ENCODE measurements at places on chromosomes 16 and 17.

- DNase-seq: no peak
Observed at GRCh38 chr17:59327121-59327980, 4.1 kb upstream of the YPEL2 start.

- DNase-seq: no peak
Observed at GRCh38 chr16:12425134-12425941, 378.3 kb downstream of the CPPED1 start.

- DNase-seq: no peak
Observed at GRCh38 chr16:11717811-11718210, 24.8 kb downstream of the TXNDC11 start.

DNA sequence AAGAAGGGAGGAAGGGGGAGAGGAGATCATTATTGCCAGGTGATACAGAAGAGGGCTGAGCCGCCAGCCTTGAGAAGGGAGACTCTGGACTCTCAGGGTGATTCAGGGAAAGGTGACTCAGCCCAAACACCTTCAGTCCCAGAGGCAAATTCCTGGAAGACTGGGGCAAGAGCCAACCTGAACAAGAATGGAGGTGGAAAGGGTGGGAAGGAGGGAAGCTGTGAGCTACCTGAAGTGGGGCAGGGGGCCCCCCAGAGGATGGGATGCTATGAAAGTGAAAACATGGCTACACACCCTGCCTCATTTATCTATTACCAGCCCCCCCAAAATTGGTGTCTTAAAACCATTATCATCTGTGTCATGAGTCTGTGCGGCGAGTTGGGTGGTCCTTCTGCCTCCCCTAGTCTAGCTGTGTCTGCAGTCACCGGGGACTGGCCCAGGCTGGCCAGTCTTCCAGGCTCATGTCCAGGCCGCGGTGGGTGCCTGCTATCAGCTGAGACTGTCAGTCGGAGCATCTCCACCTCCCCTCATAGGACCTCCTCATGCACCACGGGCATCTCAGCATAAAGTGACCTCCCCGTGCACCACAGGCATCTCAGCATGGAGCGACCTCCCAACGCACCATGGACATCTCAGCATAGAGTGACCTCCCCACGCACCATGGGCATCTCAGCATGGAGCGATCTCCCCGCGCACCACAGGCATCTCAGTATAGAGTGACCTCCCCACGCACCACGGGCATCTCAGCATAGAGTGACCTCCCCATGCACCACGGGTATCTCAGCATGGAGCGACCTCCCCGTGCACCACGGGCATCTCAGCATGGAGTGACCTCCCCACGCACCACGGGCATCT lies 3.2 kb upstream of the SLC47A2 start:
- DNase-seq: no peak

- no peak for DNase-seq
Observed at GRCh38 chr16:30884760-30885159, 9.1 kb downstream of the BCL7C start.

GRCh38 chr17:70871180-70871818 lies 702.0 kb downstream of the KCNJ2 start:
- no peak for DNase-seq

GRCh38 chr17:13864521-13864920 lies 204.8 kb upstream of the COX10 start:
- DNase-seq: no peak

- DNase-seq: no peak
Observed at GRCh38 chr16:73383195-73383987, 335.5 kb upstream of the ZFHX3 start.

DNA sequence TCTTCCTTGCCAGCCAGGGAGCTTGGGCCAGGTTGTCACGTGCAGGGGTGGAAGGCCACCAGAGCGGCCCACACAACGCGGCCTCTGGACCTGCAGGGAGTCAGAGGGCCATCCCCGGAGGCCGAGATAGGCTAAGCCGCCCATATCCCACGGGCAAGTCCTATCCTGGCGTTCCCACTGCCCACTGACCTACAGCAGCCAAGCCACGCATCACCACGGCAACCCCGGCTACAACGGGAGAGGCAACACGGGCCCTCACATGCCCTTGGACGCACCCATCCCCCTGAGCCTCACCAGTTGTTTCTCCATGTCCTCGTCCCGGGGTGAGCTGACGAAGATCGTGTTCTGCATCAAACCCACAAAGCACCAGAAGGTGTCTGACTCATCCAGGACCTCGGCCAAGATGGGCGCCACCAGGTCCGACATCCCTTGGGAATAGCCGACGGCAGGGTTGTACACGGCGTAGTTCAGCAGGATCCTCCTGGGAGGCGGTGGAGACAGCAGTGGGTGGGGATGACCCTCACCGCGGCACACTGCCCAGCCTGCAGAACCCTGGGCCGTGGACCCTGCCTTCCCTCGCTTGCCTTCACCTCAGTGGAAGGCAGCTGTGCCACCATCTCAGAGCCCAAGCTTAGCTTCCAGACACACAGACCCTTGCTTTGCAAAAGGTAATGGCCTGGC lies 88.2 kb downstream of the TBC1D16 start:
- DNase-seq: no peak

GRCh38 chr16:48052731-48053417 lies 102.9 kb downstream of the ABCC12 start:
- DNase-seq: no peak

DNA sequence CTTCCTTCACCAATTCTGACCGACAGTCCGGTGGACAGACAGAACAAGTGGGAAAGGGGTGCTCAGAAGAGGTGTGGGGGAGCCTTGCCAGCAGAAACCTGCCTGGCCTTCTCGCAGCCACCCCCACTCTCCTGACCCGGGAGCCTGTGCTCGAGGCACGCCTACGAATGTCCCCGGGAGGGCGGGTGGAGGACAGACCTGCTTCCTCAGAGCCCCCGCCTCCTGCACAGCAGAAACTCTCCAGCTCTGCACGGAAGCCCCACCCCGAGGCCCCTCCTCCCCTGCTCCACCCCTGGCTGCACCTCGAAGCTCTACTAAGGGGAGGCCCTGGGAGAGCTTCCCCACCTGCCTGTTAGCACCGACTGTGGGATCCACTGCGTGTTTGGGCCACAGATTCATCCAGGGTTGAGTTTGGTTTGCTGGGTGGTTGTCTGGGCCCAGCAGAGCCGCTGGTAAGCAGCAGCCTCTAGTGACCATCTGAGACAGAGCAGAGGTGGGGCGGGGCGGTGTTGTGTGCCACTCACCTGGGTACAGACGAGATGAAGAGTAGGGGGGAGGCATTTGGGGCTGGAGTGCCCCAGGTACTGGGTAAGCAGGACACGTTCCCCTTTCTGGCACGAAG lies 6.2 kb downstream of the TAF1C start:
- DNase-seq: no peak

- DNase-seq: no peak
Observed at GRCh38 chr17:27413792-27414191, 42.5 kb upstream of the KSR1 start.

GRCh38 chr16:67517155-67517445 lies 11.5 kb upstream of the RIPOR1 start:
- no peak for DNase-seq

- DNase-seq: no peak
Observed at GRCh38 chr16:87499189-87499486, 6.3 kb upstream of the ZCCHC14 start.

- DNase-seq: no peak
Observed at GRCh38 chr16:88060524-88061219, 109.4 kb downstream of the BANP start.

GRCh38 chr16:9976601-9977000 lies 205.6 kb downstream of the GRIN2A start:
- no peak for DNase-seq

GRCh38 chr16:27572711-27573110 lies 22.8 kb downstream of the KATNIP start:
- DNase-seq: no peak

DNA sequence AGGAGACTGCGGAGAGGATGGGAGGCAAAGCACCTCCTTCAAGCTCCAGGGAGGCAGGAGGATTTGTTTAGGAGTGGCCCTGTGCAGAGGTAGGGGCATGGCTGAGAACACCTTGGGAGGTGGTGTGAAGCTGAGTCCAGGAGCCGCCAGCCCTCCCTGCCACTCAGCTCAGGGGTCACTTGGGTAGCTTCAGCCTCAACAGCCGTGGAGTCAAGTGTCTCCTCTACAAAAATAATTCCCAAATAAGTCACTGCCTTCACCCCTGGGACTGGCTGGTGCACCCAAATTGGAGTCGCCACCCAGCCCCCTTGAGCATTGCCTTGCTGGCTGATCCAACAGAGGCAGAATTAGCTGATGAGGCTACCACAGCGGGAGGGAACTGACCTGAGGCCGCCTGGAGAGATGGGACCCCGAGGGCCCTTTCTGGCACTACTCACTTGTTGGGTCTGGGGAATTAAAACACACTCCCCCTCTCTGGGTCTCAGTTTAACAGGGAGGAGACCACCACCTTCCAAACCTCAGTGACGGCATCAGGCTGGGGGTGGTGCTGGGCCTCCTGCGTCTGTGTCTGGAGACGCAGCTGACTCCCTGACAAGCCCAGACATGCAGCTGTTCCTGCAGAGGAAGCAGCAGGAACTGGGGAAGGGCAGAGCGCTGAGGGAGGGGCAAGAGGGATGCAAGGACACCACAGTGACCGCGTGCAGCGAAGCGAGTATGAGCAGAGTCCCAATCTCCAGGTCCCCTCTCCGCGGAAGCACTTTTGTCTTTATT lies 87.9 kb upstream of the TOB1 start:
- DNase-seq: no peak

- no peak for DNase-seq
Observed at GRCh38 chr16:67014634-67015312, 14.2 kb upstream of the CBFB start.

GRCh38 chr16:74188856-74189255 lies 107.8 kb upstream of the PSMD7 start:
- no peak for DNase-seq

GRCh38 chr16:17339764-17340541 lies 130.8 kb downstream of the XYLT1 start:
- DNase-seq: no peak

GRCh38 chr17:29126268-29126930 lies 53.8 kb downstream of the MYO18A start:
- DNase-seq: no peak

GRCh38 chr17:44043272-44043696 lies 23.2 kb downstream of the LSM12 start:
- DNase-seq: no peak

GRCh38 chr17:79861413-79862216 lies 22.4 kb upstream of the CBX4 start:
- no peak for DNase-seq

DNA sequence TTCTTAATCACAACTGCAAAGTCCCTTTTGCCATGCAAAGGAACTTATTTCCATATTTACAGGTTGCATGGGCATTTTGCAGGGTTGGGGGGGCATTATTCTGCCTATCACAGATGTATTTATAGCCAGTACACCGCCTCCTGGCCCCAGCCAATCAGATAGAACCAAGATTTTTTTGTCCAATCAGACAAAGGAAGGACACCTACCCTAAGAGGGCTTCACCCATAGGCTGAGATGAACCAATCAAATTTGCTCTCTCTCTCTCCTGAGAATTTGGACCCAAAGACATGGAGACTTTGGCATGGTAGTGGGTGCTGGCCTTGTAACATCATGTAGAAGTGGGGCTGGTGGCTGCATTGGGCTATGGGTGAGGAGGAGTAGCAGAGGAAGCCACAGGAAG lies 3.9 kb upstream of the KCNG4 start:
- no peak for DNase-seq

GRCh38 chr16:86444261-86444660 lies 66.1 kb upstream of the FOXF1 start:
- DNase-seq: no peak

DNA sequence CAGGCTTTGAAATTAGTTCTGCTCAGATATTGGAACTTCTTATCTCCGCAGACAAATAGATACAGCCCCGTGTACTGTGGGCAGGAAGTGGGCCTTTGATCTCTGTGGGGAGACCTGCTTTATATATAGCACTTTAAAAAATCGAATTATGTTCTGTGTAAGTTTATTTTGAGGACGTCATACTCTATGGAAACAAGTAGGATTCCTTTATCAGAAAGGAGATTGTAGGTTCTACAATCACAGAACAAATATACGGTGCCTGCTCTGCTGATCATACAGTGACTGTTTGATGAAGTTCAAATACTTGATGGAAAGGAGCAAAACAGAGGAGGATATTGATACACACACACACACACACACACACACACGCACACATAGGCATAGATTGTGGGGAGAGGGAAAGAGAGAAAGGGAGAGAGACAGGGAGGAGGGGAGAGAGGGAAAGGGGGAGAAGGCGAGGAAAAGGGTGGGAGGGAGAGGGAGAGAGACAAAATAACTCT lies 14.7 kb upstream of the TMEM220 start:
- DNase-seq: no peak

- DNase-seq: no peak
Observed at GRCh38 chr16:73485880-73486279, 438.0 kb upstream of the ZFHX3 start.

DNA sequence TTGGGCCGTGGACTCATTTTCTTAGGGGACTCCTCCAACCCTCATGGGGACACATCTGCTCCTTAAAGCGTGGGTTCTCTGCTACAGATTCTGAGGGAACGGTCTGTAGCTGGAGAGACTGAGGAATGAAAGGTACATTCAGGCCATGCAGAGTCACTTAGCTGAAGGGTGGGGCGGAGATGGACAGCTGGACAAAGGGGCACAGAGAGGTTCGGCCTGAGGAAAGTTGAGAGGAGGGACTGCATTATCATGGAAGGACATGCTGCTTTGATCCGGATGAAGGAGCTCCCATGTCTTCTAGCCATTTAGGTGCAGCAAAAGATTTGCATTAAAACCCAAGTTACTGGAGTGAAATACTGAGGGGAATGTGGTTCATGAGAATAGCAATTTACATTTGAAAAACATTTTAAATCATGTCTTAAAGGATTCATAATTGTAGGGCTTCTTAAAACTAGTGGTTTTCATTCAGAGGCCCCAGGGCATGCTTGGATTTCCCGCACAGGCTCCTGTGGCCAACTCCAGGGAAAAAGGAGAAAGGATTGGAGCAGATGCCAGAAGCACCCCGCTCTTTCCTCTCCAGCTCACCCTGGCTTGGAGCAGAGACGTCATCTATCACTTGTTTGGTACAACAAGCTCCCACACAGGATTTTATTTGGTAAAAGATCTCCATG lies 54.2 kb downstream of the CDRT4 start:
- no peak for DNase-seq

DNA sequence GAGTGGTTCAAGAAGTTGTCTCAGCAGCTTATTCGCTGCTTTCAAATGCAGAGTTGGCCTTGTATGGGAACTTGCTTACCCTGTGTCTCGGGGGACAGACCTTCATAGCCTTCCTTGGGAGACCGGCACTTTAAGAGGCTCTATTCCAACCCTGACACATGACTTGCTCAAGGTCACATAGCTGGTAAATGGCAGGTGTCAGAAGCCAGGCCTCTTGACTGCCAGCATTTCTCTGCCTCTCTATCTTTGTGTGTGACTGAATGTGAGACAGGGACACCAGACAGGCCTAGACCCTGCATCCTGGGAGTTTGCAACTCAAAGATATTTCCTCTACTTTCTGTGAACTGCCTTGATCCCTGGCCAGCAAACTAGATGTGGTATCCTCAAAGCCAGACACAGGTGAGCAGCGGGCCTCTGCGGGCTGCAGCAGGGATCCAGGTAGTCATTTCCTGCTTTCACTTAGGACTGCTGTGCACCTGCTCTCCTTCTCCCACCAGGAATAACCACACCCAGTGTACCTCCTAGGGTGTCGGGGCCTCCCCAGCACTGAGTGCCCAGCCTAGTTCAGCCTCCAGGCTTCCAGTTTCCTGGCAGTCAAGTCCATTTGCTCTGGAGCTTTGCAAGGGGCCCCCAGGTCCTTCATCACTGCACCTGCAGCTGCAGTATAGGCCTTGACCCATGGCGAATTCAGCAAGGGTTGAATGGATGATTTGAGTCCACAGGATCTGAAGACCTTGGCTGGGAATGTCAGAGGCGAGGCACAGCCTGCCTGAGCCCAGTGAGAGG lies 116.6 kb upstream of the TNRC6C start:
- no peak for DNase-seq
